ENCODE measurements at places on chromosomes 5 and 9.

- DNase-seq: no peak
Measured at GRCh38 chr5:16800477-16800876, 135.6 kb downstream of the MYO10 start.

- no peak for DNase-seq
Measured at GRCh38 chr5:74056789-74057164, 430.8 kb downstream of the ARHGEF28 start.

GRCh38 chr9:89684912-89685636 lies 80.3 kb downstream of the GADD45G start:
- no peak for DNase-seq

DNA sequence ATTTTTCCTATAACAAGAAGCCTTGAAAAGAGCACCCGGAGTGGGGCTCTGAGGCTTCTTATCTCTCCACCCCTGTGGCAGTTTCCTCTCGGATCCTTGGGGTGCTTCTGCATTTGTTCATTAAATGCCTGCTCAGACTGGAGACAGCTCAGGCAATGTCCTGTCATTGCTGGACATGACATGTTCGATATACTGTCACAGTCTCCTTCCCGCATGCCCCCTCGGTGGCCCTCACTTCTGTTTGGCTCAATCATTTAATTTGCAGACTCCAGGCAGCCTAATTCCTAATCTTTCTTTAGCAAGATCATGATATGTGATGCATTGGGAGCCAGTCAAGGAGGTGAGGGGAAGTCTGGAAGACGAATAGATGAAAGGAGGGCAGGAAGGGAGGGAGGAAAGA lies 37.5 kb upstream of the CPEB4 start:
- no peak for DNase-seq

DNA sequence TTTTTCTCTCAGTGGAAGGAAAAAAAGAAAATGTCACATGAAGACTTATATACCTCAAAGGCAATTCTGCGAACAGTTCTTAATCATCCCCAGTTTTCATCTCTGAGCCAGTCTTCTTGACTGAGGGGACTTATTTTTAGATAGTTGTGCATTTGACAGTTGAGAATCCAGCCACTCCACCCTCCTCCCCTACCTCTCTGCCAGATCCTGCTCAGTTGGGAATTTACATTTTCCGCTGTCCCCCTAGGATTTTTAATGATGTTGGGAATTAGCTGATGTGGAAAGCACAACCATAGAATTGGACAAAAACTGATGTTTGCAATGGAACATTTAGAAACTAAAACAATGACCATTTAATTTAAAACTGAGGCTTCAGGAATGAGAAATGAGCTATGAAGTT lies 194.3 kb upstream of the PIK3R1 start:
- no peak for DNase-seq

DNA sequence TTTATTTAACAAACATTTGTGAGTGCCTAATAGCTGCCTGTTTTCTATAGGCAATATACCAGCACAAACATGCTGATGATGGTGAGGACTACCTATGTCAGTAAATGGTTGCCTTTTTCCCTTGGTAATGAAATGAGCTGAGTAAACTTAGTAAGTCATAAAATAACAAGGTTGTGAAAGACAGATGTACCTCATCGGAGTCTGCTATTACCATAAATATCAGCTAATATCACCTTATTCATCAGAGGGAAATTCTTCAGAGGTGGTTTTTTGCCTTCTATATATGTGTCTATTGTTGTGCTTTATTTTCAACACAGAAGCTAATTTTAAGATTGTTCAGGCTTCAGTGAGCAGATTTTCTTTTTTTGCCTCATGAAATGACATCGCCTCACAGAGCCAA lies 1040.5 kb downstream of the DTWD2 start:
- no peak for DNase-seq

- DNase-seq: no peak
Measured at GRCh38 chr5:78735834-78736463, 87.4 kb upstream of the LHFPL2 start.

DNA sequence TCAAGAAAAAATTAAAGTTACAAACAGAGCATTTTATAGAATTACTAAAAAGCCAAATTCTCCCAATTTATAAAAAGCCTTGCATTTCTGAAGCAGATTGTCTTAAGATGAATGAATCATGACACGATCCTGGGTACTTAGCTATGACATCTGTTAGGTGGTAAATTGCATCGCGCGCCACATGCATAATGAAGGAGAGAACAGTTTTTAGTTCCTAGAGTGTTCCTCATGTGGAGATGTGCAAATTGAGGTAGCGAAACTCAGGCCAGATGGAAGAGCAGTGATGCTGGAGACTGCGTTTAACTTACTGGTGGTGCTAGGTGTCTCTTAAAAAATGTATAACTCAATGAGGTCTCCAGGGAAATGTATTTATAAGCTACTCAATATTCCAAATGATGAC lies 516.1 kb downstream of the EFNA5 start:
- DNase-seq: no peak

- no peak for DNase-seq
Measured at GRCh38 chr5:66960369-66961137, 236.0 kb downstream of the CD180 start.

GRCh38 chr5:81898403-81898802 lies 73.4 kb upstream of the ATG10 start:
- no peak for DNase-seq

- no peak for DNase-seq
Measured at GRCh38 chr9:119283078-119283794, 86.0 kb downstream of the BRINP1 start.

DNA sequence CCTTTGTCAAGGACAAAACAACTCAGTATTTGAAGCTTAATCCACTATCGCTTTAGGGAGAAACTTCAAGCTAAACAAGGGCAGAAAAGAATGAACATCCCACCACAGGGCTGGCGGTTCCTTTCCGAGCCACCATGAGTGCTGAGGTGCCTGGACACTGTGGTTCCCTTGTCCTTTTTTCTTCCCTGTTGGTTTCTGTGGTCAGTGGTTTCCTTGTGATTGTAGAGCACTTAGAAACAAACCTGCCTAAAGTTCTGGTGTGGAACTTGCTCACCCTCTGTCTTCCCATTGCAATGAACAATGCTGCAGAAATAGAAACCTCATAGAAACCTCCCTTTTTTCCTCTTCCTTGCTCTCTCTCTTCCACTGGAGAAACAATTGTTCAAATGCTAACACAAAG lies 79.3 kb upstream of the TBC1D2 start:
- no peak for DNase-seq

- no peak for DNase-seq
Measured at GRCh38 chr5:89105171-89105695, 222.2 kb upstream of the MEF2C start.

- no peak for DNase-seq
Measured at GRCh38 chr5:114883675-114884074, 286.0 kb downstream of the TRIM36 start.

DNA sequence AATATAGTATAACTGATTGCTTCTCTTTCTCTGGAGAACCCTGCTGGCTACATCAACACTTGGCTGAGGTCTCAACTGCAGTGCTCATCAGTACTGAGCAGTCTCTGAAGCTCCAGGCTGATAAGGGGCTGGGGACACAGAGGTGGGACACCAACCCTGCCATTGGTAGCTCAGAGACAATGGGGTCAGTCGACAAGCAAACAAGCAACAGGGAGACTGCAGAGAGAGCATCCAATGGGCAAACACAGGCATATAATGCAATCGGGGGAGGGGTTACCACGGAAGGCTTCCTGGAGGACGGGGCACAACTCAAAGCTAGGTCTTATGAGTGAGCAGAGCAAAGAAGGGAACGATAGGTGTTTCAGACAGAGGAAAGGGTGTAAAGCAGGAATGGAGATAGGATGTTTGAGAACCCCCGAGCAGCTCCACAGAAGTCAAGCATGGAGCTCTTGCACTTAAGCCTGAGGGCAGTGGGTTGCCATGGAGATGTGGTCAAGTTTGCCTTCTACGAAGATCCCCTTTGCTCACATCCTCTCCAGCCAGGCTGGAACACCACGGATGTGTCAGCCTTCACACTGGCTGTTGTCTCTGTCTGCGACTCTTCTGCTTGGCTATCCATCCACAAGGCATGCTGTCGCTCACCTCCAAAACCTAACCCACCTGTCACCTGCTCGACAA lies 21.5 kb upstream of the AKNA start:
- DNase-seq: no peak

- DNase-seq: no peak
Measured at GRCh38 chr9:93264338-93265125, 80.6 kb downstream of the WNK2 start.

DNA sequence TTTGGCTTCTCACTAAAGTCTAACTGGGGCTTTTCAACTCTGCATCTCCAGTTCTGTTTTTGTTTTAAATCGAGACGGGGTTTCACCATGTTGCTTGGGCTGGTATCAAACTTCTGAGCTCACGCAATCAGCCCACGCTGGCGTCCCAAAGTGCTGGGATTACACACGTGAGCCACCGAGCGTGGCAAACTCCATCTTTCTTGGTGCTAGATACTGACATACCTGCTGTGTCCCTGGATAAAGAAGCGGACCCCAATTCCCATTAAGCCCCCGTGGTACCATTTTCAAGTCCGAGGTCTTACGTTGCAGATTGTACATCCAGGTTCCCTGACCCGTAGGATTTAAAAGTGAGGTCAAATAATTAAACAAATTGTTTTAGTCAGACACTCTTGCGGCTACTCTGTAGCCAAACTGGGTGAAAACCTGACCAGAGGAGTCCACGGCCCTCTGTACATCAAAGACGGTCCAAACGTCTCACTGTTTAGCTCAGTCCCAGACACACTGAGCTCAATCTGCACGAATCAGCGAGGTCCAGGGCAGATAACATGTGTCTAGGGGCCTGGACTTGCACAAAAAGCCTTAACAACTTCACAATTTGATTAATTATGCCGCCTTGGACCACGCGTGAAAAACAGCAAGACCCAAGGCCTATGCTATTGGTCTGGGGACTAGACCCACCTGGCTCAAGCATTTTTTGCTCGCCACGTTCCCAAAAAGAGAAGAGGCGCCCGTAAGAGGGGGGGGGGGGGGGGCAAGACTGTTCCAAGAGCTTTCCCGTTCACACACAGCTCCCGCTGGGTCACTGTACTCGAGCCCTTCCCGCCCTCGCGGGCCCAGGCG lies 727 bp upstream of the DNAJA1 start:
- DNase-seq: peak; percentile 54

DNA sequence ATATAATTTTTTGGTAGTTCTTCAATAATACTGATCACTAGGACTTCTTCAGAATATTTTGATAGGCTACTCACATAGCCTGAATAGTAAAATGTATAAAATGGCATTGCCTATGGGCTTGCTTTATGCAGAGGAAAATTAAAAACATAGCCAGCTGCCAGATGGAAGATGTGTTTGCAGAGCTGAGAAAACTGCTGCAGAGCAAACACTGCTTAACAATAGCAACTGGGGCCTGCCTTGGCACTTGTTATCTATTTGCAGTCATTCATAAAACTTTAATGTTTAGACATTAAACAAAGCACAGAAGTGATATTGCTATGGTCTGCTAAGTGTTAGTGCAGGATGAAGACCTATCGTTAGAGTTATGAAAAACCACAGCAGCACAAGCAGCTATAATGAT lies 151.5 kb upstream of the SMC2 start:
- DNase-seq: no peak

DNA sequence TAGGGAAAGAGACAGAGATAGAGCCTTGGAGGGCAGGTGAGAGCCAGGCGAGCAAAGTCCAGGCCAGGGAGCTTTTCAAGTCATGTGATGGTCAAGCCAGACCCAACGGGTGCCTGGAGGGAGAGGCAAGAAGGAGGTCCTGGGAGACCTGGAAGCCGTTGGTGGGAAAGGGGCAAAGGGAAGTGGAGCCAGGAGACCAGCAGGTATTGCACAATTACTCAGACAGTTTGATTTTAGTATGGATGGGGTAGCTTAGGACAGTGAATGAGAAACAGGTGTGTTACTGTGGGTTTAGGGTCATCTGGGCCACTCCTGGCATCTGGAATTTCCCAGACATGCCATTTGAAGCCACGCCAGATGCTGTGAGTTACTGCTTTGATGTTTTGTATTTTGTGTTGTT lies 5.1 kb downstream of the SECISBP2 start:
- DNase-seq: no peak

GRCh38 chr5:136182618-136183017 lies 10.3 kb downstream of the SMIM32 start:
- no peak for DNase-seq

GRCh38 chr9:136185596-136186366 lies 19.1 kb downstream of the LHX3 start:
- no peak for DNase-seq

DNA sequence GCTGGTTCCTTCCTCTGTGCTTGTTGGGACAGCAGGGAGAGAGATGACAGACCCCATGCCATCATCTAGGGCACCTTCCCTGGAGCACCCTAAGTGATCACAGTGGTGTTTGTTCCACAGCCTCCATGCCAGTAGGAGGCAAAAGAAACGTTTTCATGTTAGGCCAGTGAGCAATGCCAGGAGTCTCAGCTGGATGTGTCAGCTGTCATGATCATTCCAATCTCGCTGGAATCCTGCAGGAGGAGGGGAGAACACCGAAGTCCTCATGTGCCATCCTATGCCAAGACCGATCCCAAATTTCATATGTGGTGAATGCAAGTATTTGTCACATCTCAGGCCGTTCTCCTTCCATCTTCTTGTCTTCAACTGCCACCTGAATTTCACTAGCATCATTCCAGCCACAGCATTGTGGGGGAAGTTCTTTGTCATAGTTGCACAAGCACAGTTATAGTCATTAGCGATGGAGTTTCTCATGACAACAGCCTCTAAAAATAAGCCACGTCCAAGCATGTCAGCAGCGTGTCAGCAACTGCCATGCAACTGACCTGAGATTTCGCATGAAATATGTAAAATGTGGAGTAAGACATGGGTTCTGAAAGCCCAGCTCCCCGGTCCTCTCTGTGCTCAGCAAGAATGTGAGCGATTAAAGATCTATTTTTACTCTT lies 97.2 kb upstream of the DNAH5 start:
- no peak for DNase-seq

GRCh38 chr9:124468061-124468740 lies 17.9 kb downstream of the ADGRD2 start:
- no peak for DNase-seq

GRCh38 chr9:4303006-4303405 lies 3.1 kb upstream of the GLIS3 start:
- no peak for DNase-seq

DNA sequence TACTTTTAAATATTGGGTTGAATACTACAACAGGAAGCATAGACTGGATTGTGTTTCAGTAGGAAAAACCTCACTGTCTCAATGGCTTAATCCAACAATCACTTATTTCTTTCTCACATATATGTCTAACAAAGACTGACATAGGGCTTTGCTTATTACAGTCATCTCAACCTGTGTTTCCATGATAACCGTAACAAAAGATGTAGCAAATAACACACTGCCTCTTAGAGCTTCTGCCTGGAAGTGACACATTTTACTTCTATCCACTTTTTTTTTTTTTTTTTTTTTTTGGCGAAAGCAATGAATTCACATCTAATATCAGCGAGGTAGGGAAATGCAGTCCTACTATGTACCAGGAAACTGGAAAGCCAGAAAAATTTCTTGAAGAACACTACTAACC lies 204.9 kb upstream of the CDKN2B start:
- DNase-seq: no peak

GRCh38 chr9:81861644-81862043 lies 66.6 kb upstream of the SPATA31D4 start:
- DNase-seq: no peak
